ENCODE measurements at places on chromosomes 6 and 20.

- DNase-seq = peak; percentile 93
These were observed 5.6 kb upstream of the IFNGR1 start for GRCh38 chr6:137224799-137225198.

GRCh38 chr6:108839083-108839642, 9.1 kb upstream of the ARMC2 start:
- no peak for DNase-seq

GRCh38 chr6:127303917-127304316, 37.3 kb downstream of the RNF146 start:
- DNase-seq = no peak

DNA sequence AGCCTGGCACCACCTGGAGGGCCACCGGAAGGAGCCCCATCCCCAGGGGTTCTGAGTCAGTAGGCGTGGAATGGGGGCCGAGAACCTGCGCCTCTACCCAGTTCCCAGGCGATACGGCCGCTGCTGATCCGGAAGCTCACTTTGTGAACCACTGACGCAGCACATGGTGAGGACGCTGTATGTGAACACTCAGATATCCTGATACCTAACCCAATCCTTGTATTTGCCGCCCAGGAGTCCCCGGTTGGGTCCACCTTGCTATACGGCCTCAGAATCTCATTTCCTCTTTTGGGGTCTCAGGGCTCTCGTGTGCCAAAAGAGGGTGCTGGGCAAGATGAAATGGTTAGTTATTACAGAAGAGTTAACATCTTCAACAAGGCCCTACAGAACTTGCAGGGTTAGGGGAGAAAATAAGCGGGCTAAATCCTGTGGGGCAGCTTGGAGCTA, 604 bp upstream of the RAB5IF start:
- DNase-seq = peak; percentile 91

DNA sequence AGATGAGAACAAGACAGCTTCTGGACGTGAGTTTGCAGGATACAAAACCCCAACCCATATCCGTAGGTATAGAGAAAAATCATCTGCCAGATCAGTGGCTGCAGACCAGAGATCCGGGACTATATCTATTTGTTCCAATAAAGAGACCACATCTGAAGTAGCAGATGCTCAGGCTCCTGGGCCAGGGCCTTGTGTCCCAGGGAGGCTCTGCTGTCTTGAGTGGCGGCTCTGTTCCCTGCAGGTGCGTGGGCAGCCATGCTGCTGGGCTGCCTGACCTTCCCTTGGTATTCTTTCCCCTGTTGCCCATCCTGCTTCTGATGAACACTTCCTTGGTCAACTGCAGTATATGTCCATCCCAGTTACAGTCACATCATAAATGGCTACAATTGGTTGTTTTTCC, 34.9 kb downstream of the ERMARD start:
- DNase-seq = no peak

GRCh38 chr6:137570393-137570792, 76.2 kb upstream of the OLIG3 start:
- DNase-seq = no peak

- no peak for DNase-seq
These were observed 12.4 kb downstream of the HTR1E start for GRCh38 chr6:86949771-86950170.

DNA sequence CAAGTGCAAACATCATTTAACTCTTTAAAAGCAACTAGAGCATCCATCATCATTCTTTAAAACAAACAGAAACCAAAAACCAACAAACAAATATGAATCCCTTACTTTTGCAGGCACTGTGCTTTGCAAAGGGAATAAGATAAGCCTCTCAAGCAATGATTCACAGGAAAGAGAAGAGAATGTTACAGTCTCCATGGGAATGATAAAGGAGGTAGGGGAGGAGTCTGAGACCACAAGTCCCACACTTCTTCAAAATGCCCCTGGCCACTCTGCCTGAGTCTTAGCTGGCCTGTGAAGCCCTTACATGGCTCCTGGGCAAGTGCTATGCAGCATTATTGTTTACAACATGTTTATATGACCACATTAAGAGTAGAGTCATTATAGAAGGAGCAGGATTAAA, 257.7 kb upstream of the MARCKS start:
- DNase-seq = no peak

GRCh38 chr20:3161316-3162079, 1.8 kb upstream of the FASTKD5 start:
- no peak for DNase-seq

- DNase-seq = no peak
These were observed 41.7 kb upstream of the EEF1A1 start for GRCh38 chr6:73562558-73562957.

- no peak for DNase-seq
These were observed 30.1 kb downstream of the CASP8AP2 start for GRCh38 chr6:89859744-89860143.

DNA sequence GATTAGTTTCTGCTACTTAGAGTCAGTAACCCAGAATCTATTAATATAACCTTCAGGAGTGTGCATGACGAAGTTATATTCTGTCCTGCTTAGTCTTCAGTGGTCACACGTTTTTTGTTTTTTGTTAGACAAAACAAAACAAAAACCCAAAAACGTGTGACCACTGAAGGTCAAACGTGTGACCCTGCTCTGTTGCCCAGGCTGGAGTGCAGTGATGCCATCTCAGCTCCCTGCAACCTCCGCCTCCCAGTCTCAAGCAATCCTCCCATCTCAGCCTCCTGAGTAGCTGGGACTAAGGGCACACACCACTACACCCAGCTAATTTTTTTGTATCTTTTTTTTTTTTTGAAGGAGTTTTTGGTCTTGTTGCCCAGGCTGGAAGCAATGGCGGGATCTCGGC, 142.4 kb downstream of the BCAS1 start:
- no peak for DNase-seq

- no peak for DNase-seq
These were observed 7.4 kb downstream of the FOXA2 start for GRCh38 chr20:22576733-22577514.

GRCh38 chr6:7523922-7524321, 17.5 kb upstream of the DSP start:
- DNase-seq = peak; percentile 42

DNA sequence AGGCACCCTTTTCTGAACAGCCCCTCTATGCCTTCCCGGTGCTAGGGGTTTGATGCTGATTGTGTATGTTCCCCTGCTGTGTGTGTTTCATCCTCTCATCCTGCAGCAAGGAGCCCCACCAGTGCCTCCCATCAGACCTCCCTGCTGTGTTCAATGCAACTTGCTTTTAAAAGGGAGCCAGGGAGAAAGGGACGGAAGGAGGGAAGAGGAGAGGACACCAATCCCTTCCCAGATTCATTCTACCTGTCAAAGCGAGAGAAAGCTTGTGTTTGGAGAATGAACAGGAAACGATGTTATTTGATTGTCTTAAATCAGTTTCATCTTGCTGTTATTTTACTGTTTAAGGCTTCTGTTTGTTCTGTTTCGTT, 259.2 kb downstream of the ADGB start:
- DNase-seq = no peak

DNA sequence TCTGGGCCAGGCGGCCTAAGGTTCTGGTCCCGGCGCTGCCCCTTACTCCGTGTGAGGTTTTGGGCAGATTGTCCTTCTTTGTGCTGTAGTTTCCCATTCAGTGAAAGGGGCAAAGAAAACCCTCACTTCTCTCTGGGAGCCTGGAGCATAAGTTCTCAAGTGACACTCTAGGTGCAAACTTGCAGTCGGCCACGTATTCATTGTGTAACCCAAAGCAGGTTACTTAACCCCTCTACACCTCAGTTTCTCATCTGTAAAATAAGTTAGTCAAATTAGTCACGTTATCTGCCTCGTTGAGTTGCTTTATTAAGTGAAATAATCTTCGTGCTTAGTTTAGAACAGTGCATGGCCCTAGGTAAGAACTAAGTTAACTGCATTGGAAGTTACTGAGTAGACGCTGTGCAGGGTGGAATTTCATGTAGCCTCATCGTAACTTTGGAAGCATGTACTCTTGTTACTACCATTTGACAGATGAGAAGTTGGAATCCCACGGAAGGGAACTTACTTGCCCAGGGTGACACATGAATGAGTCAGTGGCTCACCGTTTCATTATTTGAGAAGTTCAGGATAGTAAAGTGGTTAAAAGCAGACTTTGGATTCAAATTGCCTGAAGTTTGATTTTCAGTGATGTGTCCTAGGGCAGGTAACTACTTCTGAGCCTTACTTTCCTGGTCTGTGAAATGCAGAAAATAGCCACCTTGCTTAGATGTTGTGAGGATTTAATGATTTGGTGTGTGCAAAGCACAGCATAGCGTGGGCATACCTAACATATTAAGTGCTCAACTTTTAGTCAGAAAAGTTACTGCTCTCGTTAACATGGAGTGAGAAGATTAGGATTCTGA, 556 bp upstream of the MROH8 start:
- DNase-seq = peak; percentile 67

DNA sequence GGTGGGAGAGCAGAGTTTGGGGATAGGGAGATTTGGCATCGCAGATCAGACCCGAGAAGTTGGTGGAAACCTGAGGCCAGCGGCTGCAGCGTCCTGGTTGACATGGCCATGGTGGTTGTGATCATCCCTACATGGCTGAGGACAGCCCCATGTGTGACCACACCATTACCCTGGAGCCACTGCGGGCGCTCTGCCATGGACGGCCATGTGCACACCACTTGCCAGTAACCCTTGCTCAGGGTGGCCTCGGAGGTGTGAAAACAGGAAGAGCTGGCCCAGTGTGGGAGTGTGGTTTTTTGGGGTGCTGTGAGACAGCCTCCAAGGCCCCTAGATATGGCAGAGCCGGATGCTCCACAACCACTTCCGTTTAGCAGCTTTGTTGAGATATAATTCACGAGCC, 64.4 kb downstream of the TMEM242 start:
- no peak for DNase-seq

GRCh38 chr6:154161689-154162088, 122.6 kb downstream of the OPRM1 start:
- no peak for DNase-seq

- no peak for DNase-seq
These were observed 231.9 kb upstream of the FAM83B start for GRCh38 chr6:54614499-54615195.

DNA sequence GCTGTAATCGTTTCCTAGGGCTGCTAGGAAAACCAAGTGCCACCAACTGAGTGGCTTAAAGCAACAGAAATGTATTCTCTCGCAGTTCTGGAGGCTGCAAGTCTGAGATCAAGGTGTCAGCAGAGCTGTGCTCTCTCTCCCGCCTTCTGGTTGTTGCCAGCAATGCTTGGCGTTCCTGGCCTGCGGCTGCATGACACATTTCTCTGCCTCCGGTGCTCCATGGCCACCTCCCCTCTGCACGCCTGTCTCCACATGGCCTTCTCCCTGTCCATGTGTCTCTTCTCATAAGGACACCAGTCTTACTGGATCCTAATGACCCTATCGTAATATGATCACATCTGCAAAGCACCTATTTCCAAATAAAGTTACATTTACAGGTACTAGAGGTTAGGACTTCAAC, 91.7 kb upstream of the AKAP12 start:
- no peak for DNase-seq

- no peak for DNase-seq
These were observed 5.4 kb downstream of the GID8 start for GRCh38 chr20:62943396-62943795.

DNA sequence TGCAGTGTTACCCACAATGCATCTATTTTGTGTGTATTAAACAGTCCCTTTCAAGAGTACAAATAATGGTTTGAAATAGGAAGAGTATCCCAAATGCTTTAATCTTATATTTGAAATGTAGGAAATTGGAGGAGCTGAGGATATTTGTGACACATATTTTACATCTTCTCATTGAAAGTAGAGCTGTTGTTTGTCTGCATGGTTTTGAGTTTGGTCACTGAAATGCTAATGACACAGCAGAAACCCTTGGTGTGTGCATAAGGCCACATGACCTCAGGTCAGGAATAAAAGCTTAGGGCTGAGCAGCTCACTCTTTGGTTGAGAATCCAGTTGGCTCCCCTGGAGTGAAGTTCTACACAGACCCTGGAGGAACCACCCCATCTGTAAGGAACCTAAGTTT, 49.8 kb downstream of the TPD52L1 start:
- DNase-seq = no peak

DNA sequence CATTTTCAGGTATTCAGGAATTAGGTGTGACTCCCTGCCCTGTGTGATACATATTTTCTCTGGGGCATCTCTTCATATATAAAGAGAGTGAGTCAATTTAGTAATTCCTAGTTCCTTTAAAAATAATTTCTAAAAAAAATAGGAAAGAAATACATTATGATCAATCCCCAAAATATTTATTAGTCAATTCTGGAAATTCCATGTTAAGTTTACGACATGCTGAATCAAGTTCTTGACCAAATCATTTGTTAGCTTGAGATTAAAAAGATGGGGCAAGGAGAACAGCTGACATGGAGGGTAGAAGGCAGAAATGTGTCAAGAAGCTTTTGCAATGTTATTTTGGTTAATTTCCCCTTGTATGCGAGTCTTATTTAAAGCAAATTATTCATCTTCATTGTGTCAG, 22.7 kb upstream of the PRDM1 start:
- DNase-seq = no peak

DNA sequence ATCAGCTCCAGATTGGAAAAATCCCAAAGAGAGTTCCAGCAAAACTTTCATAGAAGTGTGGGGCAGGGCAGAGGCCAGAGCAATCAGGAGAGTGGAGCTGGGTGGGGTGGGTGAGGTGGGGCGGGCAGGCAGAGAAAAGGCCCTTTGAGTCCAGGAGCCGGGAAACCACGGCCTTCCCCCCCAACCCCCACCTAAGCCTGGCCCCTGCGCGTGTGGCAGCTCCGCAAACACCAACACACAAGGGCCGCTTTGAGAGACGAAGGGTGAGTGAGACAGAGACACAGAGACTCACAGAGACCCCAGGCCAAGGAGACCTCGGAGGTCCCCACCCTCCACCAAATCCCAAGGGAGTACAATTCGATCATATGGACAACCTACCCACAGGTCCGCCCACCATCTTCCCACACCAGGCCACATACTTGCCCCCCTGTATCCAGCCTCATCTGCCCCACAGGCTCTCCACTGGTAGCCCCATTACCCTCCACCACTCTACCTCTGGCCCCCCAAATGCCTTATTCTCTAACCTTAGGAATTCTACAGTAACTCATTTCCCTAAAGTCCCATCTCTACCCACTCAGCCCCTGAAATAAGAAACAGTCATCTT, 1.7 kb downstream of the COL11A2 start:
- no peak for DNase-seq

- DNase-seq = no peak
These were observed 33.3 kb downstream of the LRP11 start for GRCh38 chr6:149830731-149831307.

GRCh38 chr6:107122748-107123147, 7.4 kb upstream of the BEND3 start:
- DNase-seq = no peak

- DNase-seq = no peak
These were observed 44.6 kb downstream of the NKX2-4 start for GRCh38 chr20:21352703-21353102.

DNA sequence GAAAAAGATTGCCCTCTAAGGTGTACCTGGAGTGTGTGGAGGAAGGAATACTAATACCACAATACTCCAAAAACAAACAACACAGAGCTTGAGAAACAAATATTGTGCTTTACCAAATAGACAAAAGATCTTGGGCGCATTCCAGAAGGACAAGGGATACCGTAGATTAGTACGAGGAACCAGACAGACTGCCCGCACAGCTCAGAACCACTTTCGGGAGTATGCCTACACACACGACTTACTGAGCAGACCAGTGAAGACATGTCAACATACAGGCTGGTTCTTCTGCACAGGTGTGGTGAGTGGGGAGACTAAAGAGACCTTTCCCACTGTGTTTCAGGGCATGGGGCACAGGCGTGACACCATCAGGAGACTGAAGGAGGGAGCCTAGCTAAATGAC, 15.8 kb upstream of the FOXQ1 start:
- DNase-seq = no peak

All from NB4 (cell line).